Occipital lobe (tissue), 3 donors: ENCODE measurements at places on chromosomes 2 and 18. TPM values are rescaled to one million over a fixed set of nuclear protein-coding genes. Genes with fewer than 3 reads are reported as not detected.

- DNase-seq = no peak
Measured at GRCh38 chr2:127498386-127498785, 27.9 kb downstream of the IWS1 start.

The SMAD7 gene
- 18.7 TPM for total RNA-seq

DNA sequence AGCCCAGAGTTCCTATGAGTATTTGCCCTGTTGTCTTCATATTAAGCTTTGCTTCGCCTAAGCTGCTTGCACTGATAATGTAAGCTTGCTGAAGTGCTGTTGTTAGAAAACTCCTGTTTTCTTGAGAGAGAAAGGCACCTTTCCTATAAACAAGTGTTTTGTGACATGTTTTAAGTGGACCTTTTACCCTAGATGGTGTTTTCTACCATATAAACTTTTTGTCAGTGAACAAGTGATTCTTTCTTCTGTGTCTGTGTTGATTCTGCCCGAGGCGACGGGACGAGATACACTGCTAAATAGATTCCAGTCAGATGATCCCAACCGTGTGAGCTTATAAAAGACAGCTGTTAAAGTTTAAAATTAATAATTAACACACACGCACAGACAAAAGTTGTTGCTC lies 24.1 kb downstream of the CABLES1 start:
- DNase-seq = no peak

DNA sequence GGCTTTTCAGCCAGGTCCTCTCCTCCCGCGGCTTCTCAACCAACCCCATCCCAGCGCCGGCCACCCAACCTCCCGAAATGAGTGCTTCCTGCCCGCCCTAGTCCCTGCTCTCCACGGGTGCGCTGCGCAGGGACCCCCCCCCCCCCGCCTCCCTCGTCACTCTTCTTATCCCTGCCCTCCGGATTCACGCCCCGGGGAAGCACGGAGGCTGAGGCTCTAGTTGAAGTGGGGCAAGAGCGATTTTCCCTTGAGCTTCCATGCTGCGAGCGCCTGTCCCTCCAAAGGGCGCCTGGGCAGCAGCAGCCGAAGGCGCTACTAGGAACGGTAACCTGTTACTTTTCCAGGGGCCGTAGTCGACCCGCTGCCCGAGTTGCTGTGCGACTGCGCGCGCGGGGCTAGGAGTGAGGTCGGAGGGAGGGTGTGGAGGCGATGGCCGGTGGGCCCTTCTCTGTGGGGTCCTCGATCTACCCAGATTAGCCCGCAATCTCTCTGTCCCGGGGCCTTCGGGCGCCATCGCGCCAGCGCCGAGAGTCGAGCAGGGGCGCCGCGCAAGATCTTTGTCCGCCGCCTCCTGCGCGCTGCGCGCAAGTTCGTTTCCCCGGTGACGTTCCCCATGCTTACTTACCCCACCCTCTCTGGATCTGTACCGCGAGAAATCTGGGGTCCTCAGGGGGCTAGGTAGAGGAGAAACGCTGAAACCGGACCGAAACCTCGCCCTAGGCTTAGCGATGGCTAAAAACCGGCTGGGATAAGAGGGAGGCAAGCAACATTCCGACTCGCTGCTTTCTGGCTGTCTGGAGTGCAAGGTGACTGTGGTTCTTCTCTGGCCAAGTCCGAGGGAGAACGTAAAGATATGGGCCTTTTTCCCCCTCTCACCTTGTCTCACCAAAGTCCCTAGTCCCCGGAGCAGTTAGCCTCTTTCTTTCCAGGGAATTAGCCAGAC lies 677 bp downstream of the GAD1 start:
- DNase-seq = no peak

GRCh38 chr2:75200140-75201096 lies 1.1 kb upstream of the TACR1 start:
- DNase-seq = peak; percentile 33

GRCh38 chr2:197514754-197515153 lies 1.1 kb upstream of the MOB4 start:
- no peak for DNase-seq

- DNase-seq = no peak
Measured at GRCh38 chr2:226564667-226565066, 235.0 kb downstream of the IRS1 start.

The ARMC9 gene
- 16.1 TPM for total RNA-seq

DNA sequence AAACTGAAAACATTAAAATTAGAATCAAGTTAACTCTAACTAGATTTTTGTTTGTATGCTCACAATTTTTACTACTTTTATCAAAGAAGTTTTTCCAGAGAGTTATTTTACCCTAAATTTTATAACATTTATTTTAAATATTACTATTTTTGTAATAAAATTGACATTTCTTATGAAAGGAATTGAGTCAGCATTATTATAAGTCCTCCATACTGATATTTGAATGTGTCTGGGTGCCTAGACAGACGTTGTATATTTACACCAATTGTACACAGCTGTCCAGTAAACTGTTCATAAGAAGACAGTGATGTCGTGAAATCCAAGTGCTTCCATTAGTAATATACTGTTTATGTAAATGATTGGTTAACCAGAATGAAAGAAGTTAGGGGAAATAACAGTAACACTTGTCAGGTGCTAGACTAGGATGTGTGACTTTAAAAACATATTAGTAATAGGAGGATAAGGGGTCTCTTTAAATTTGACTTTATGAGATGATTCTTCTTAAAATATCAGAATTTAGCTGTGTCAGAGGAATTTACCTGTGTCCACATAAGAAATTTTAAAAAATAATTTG lies 73.7 kb downstream of the TANK start:
- no peak for DNase-seq

GRCh38 chr2:64861452-64862397 lies 127.5 kb upstream of the SLC1A4 start:
- DNase-seq = no peak

- no peak for DNase-seq
Measured at GRCh38 chr2:139850254-139850890, 1070.2 kb upstream of the NXPH2 start.

DNA sequence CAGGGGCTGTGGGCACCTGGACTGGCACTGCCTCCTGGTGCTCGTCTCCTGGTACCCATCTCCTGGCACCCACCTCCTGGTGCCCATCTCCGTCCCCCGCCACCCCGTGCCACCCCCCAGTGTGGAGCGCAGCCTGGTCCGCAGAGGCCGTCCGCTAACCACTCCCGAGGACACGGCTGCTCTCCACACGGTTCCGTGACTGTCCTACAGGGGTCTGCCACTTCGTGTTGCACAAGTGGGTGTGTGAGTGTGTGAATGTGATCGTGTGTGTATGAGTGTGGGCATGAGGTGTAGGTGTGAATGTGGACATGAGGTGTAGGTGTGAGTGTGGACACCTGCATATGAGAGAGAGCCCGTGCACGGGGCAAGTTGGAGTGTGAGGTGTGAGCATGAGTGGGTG lies 119.4 kb upstream of the HS6ST1 start:
- no peak for DNase-seq

The ASB18 gene
- total RNA-seq = 0.78 TPM

- DNase-seq = no peak
Measured at GRCh38 chr18:62072370-62072769, 114.5 kb downstream of the PIGN start.

- DNase-seq = no peak
Measured at GRCh38 chr2:230774348-230774951, 61.8 kb downstream of the CAB39 start.

DNA sequence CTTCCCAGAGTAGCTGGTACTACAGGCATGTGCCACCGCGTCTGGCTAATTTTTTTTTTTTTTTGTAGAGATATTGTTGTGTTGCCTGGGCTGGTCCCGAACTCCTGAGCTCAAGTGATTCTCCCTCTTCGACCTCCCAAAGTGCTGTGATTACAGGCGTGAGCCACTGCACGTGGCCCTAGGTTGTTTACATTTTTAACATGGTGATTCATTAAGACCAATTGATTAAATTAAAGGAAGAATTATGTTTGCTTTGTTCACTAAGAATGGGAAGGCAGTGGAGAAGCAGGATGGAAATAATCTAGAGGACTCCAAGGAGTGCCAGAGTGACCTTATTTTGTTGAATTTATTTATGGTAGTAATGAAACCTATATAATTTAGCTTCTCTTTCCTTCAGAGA lies 7.5 kb downstream of the LCLAT1 start:
- no peak for DNase-seq

- no peak for DNase-seq
Measured at GRCh38 chr18:44079606-44080005, 601.1 kb upstream of the SETBP1 start.

- no peak for DNase-seq
Measured at GRCh38 chr18:49170145-49170544, 219.4 kb upstream of the SMAD7 start.

The LYG1 gene
- total RNA-seq = 0.47 TPM

- no peak for DNase-seq
Measured at GRCh38 chr2:241816431-241817121, 7.6 kb downstream of the NEU4 start.

The ESPNL gene
- 0.16 TPM for total RNA-seq

The CTDSP1 gene
- total RNA-seq = 13.3 TPM

DNA sequence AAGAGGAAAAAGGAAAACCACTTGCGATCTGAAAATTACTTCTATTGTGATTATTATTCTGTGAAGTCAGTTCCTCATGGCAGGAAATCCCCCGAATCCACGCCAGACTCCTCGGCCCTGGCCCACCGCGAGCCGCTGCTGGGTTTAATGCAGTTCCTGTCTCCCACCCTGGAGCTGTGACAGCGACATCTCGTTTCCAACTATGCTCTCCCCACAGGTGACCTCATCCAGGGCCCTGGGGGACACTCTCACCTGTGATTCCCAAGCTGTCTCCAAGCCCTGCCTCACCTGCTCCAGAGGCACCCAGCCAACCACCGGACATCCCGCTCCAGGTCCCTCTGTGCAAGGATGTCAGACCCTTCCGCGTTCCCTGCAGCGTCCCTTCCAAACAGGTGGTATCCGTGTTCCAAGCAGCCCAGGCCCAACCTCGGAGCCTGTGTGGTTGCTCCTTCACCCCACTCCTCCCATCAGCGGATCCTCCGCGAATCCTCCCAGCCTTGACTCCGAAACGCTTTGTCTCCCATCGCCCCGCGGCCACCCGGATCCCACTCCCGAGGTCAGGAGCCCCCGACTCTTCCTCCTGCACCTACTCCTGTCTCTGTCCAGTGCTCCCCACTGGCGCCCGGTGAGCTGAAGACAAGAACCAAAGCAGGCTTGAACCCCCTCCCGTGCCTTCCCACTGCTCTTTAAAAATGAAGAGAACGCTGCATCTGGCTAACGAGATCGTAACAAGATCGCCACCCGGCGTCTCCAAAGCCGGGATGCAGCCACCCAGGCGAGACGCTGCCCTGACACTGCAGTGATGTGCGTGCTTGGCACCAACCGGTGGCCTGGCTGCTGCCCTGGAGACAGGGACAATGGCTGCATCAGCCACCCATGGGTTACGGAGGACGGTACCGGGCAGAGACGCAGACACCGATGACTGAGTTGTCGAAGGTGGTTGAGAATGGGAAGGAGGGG lies 96.5 kb downstream of the NDUFA10 start:
- DNase-seq = peak; percentile 65

- no peak for DNase-seq
Measured at GRCh38 chr2:27202854-27203253, 9.0 kb upstream of the ATRAID start.

GRCh38 chr2:151174127-151174526 lies 87.5 kb downstream of the RBM43 start:
- no peak for DNase-seq

- DNase-seq = no peak
Measured at GRCh38 chr2:235793163-235793752, 299.4 kb downstream of the AGAP1 start.

The SRD5A2 gene
- total RNA-seq = not detected

GRCh38 chr2:69087912-69088240 lies 74.9 kb downstream of the ANTXR1 start:
- no peak for DNase-seq

DNA sequence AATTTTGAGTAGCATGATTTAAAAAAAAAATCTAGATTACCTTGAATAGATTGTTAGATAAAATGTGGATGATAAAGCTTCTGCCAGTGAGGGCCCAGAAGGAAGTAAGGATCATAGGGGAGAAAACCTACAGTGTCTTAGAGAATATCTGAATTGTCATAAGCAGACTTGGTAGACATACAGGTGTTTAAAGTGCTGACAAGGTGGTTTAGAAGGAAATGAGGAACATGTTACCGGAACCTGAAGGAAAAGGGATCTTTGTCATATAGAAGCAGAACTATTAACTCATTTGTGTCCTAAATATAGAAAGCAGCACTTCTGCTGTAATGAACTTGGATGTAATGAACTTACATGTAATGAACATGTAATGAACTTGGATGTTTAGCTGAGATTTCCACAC lies 94.9 kb upstream of the TTC27 start:
- no peak for DNase-seq

- DNase-seq = no peak
Measured at GRCh38 chr2:229673676-229674075, 40.7 kb downstream of the DNER start.

The IL36A gene
- total RNA-seq = not detected

The NOL4 gene
- 137 TPM for total RNA-seq

DNA sequence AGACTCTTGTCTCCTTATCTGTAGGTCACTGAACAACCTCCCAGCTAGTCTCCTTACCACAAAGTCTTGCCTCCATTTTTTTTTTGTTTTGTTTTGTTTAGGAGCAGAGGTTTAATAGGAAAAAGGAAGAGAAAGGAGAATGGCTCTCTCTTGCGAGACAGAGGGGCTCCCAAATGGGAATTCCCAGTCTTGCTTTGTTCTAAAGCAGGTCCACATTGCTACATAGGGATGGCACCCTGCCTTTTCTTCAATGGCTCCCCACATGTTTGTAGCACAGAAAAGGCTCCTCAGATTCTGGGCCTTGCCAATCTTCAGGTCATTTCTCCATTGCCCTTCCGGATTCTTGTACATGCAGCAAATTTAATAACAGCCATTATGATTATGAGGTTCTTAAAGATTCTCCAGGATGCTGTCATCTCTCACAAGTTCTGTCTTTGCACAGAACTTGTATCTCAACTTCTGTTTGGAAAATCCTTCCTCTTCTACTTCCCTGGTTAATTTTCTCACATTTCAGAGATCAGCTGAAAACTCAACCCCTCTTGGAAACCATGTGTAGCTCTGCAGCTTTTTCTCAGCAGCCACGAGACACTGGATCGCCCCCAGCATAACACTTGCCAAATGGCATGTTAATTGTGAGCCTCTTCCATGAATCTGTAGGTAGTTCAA lies 23.6 kb downstream of the IL1F10 start:
- no peak for DNase-seq
